ENCODE measurements at places on chromosomes 6 and 20.

DNA sequence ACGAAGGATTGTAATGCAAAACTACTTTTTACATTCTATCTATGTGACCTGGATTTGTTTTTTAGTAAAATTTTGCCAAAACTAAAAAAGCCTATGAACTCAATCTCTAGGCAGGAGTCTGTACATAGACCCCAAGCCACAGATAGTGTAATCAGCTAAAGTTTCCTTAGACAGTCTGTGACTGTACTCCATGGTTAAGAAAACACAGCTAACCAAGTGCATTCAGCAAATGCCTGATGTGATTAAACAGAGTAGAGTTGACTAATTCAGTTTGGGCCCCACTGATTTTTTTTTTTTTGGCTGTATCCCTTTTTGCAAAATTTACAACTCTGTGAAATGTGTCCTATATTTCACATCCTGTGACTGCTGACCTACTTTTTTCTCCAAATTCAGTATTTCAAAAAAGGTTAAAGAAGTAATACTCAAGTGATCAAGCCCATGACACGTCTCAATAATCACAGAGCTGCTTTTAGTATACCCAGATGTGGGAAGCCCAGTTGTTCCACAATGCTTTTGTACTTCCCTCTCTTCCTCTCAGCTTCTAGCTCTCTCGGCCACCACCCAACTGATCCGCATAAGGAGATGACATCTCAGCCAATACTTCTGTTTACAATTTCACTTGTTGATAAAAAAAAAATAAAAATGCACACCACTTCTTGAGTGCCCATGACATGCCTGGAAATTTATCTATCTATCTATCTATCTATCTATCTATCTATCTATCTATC is 108.8 kb upstream of the TBX18 start:
- no peak for DNase-seq

GRCh38 chr6:34745277-34746103 is 11.8 kb upstream of the SNRPC start:
- no peak for DNase-seq

DNA sequence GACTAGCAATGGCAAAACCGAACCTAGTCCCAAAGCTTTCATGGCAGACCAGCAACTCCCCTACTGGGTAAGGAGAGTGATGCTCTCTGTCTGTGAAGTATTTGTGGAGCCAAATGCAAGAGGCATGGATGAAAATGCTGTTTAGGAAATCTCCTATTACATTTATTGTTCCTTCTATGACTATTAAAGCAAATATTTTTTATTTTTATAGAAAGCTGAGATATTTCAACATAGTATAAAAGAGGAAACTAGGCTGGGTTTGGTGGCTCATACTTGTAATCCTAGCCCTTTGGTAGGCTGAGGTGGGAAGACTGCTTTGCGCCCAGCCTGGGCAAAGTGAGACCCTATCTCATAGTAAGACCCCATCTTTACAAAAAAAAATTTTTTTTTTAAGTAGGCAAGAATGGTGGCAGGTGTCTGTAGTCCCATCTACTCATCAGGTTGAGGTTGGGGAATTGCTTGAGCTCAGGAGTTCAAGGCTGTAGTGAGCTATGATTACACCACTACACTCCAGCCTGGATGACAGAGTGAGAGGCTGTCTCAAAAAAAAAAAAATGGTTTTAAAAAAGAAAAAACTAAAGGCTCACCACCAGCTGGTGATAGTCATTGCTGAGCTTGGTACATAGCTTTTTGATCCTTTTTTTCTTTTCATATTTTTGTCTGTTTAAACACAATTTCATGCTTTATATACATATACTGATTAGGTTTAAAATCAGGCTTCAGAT is 11.3 kb downstream of the KDM1B start:
- DNase-seq = no peak

GRCh38 chr6:25645916-25646315 is 6.1 kb upstream of the SCGN start:
- DNase-seq = no peak

GRCh38 chr6:89840538-89840937 is 10.9 kb downstream of the CASP8AP2 start:
- no peak for DNase-seq

DNA sequence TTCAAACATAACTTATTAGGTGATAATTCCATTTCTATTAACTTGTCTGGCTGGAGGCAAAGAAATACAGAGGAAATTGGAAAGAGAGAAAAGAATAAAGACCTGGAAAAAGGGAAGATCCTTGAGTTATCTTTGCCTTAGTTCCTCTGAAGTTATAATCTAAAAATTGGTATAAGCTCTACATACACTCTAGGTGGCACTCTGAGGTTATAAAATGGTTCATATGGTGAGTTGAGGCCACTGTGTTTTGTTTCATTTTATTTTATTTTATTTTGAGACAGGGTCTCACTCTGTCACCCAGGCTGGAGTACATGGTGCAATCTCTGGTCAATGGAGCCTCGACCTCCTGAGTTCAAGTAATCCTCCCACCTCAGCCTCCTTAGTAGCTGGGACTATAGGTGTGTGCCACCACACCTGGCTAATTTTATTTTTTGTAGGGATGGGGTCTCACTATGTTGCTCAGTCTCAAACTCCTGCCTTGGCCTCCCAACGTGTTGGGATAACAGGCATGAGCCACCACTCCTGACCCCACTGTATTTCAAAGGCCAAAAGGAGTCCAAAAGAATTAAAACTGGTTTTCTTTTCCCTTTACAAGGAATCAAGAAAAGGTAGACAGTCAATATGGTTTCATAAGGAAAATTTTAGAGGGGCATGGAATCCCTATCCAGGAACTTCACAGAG is 19.4 kb downstream of the GPX6 start:
- no peak for DNase-seq

DNA sequence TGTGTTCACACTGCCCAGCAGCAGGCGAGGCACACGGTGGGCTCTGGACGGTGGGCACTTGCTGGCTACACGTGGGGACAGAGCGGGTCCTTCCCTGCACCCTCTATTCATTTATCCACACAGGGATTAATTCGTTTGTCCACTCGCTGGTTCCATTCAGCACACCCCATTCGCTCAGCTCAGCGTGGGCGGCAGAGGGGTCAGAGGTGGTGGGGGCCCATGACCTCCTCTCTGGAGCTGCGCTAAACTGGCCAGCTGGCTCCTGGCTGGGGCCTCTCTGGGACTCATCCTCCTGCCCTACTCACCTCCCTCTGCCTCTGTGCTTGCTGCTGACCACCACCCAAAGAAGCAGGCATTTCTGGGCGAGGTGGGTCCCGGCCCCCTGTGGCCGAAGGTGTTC is 21.4 kb upstream of the RBBP8NL start:
- DNase-seq = no peak

GRCh38 chr6:154919806-154920205 is 75.3 kb upstream of the TIAM2 start:
- no peak for DNase-seq

DNA sequence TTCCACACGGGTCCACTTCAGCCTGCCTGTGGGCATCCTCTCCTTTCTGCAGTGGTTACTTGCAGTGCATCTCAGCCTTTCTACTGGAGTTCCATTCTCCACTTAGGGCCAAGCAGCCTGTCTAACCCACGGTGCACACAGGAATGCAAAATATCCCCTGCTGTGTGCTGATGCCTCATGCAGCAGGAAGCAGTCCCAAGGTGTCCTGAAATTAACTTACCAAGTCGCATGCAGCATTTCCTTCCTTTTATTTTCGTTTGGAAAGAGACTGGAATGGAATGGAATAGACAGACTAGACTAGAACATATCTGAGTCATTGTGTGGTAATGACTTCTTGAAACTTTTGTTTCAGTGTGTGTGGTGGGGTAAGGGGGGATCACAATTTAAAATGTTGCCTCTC is 25.9 kb upstream of the FOXQ1 start:
- DNase-seq = no peak

DNA sequence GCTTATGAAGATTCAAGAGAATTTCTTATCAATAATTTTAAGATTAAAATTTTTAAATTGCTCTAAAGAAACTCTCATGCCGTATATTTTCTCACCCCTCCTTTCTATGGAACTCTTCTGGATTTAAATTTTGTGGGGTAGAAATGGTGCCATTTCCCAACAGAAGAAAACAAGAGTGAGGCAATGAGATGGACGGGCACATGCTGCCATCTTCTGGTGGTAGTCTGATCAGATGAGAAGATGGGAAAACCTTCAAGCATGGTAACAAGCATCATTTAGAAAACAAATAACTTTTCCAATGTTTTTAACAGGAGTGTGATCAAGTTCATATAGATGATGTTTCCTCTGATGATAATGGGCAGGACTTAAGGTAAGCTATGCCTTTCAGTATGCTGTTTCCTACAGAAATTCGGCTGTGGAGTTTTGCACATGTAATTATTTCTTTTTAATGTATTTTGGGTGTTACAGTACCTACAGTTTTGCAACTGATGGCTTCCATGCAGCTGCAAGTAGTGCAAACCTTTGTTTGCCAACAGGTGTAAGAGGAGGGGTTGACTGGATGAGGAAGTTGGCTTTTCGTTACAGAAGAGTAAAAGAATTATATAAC is 271.4 kb downstream of the EYA4 start:
- DNase-seq = no peak

- no peak for DNase-seq
Measured at GRCh38 chr20:54323227-54323734, 115.4 kb downstream of the PFDN4 start.

DNA sequence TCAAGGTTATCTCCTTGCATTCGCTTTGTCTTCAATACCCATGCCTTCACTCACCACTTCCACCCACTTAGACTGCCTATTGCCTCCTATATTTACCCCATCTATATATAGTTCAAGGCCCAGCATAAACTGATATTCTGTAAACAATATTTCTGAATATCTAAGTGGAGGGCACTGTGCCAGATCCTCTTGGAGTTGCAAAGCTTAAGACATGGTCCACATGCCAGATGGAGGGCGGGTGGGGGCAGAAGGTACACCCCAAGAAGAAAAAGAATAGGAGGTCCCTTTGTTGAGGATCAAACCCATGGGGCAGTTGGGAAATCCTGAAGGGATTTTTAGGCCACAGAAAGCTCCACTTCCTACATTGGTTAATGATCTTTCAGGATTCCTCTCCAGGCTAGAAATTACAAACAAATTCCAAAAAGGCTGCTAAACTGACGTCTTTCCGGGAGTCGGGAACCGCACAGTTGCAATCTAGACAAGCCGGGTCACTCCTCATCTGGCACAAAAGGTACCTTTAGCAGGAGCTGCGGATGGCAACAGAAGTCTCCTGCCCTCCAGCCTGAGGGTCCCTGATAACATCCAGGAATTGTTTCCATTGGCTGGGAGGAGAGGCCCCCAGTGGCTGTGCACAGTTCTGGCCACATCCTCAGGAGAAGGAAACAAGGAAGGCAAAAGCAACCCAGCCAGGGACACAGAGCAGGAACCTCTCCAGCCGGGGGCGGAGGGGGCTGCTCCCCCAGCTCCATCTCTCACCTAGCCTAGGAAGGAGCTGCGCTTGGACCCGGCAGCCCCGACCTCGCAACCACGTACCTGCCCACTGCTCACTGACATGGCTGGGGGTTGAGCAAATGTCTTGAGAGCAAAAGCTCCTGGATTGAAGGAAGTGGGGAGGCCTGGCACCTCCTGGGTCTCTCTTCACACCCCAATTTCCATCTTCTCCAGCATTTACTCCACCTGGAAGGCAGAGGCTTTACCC is 5.9 kb upstream of the LPIN3 start:
- no peak for DNase-seq

- DNase-seq = no peak
Measured at GRCh38 chr6:16850681-16851026, 89.4 kb upstream of the ATXN1 start.

- no peak for DNase-seq
Measured at GRCh38 chr6:26427451-26427809, 12.9 kb upstream of the BTN3A3 start.

- DNase-seq = no peak
Measured at GRCh38 chr20:38331245-38331644, 15.0 kb upstream of the LBP start.

DNA sequence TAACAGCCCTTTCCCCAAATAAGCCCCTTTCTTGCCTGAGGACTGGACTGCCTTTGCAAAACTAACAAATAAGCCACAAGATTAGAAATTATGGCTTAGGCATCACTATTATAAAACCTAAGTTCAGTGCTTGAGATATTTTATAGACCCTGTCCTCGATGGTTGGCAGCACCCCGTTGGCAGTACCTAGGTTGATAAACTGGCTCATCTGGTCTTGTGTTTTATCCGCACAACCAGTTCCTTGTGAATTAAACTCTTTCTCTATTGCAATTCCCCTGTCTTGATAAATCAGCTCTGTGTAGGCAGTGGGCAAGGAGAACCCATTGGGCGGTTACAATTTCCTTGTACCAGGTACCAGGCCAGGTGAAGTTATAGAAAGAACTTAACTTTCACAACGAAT is 6.6 kb downstream of the LRP11 start:
- DNase-seq = no peak

DNA sequence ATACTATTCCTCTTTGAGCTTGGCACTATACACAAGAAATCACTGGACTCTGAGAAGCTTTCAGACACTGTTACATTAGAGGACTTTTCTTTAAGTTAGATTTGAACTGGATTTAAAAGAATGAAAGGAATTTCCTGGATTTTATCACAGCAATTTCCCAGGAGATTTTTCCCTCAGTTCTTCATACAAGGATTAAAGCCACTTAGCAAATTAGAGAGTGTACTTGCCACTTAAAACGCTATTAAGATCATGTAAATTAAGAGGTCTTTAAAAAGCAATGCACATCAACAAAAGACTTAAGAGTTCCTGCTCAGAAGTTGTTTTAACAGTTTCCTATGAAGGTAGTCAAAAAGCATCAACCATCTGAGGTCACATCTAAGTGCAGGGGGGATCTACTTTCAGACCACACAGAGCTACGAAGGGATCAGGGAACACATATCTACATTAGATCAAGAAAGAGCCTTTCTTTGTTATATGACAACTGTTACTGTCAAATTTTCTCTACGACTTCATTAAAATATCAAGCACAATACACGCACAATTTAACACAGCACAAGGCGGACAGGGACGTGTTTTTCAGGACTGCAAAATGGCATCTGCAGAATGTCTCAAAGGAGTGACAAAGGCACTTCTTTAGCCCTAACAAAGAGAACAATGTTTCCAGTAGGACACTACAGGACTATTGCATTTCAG is 65.8 kb downstream of the EPB41L2 start:
- no peak for DNase-seq

DNA sequence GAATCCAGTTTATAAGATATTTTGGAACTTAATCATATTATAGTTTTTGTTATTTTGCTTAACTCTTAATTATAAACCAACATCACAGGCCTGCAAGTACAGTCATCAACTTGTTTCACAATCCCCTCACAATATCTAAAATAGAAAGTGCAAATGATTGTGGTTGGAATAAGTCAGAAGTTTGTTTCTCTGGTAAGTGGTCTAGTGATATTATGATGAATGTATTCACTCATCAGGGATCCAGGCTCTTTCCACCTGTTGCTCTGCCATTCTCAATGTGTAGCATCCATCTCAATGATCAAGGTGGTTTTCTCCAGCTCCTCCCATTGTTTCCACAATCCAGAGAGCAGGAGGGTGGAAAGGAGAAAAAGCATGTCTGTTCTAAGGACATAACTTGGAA is 54.2 kb downstream of the OPN5 start:
- no peak for DNase-seq
